ENCODE measurements at places on chromosomes 5 and 9.

DNA sequence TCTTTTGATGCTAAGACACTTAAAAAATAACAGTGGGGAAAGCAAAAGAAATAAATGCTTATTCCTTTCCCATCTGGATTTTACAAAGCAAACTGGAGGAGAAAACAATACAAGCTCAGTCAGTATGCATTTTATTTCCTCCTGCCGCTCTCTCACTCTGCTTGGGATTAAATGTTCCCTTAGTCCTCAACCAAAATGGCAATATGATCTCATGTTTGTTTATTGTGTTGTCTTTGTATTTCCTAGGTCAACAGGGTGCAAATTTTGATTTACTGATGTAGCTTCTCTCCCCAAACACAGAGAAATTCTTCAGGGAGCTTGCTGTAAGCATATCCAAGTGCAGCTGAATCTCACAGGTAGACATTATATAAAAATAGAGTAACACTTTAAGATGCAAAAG, 92.1 kb upstream of the ERBIN start:
- no peaks in the 10 kb centered on the region for H3K36me3 ChIP-seq
- no peak overlapping the region for H3K4me3 ChIP-seq
- no peaks in the 10 kb centered on the region for H3K27me3 ChIP-seq
- no peak overlapping the region for H3K27ac ChIP-seq
- DNase-seq, result no peak

- H3K27me3 ChIP-seq, result peaks cover 5% of the 10 kb centered on the region
- no peaks in the 10 kb centered on the region for H3K36me3 ChIP-seq
- H3K4me3 ChIP-seq, result no peak overlapping the region
Measured at GRCh38 chr9:130276955-130277354, 11.4 kb downstream of the HMCN2 start.

DNA sequence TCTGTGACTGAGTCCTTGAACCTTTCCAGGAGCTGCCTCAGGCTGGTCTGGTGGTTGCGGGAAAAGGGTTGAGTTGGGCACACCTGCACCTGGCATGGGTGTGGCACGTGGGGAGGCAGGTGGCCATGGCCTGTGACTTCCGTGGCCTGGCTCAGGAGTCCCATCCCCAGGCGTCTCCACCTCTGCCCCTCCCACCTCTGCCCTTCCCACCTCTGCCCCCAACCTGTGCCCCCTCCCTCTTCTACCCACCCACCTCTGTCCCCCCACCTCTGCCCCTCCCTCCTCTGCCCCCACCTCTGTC, 1.9 kb upstream of the QRFP start:
- no peak overlapping the region for H3K4me3 ChIP-seq
- DNase-seq, result peak; percentile 33
- H3K4me1 ChIP-seq, result no peaks in the 10 kb centered on the region
- H3K27me3 ChIP-seq, result peaks cover 28% of the 10 kb centered on the region
- no peaks in the 10 kb centered on the region for H3K36me3 ChIP-seq

GRCh38 chr5:18119156-18119785, 485.0 kb downstream of the TAF11L14 start:
- H3K4me1 ChIP-seq, result no peaks in the 10 kb centered on the region
- H3K4me3 ChIP-seq, result no peak overlapping the region

GRCh38 chr5:171599411-171599810, 180.0 kb downstream of the FGF18 start:
- H3K27ac ChIP-seq, result no peak overlapping the region
- peaks cover 19% of the 10 kb centered on the region for H3K4me1 ChIP-seq
- no peak for DNase-seq
- H3K27me3 ChIP-seq, result peaks cover 3% of the 10 kb centered on the region
- H3K36me3 ChIP-seq, result no peaks in the 10 kb centered on the region

DNA sequence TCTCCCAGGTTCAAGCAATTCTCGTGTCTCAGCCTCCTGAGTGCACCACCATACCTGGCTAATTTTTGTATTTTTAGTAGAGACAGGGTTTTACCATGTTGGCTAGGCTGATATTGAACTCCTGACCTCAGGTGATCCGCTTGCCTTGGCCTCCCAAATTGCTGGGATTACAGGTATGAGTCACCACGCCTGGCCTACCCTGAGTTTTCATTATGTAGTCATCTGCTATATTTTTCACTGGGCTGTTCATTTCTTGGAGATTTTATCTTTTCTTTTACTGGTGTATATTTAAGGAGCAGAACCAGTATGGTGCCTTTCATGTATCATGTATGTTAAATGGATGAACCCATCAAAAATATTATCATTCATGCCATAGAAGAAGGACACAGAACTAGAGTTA, 377.0 kb upstream of the ACTBL2 start:
- no peak overlapping the region for H3K27ac ChIP-seq
- no peaks in the 10 kb centered on the region for H3K36me3 ChIP-seq
- no peak overlapping the region for H3K4me3 ChIP-seq
- H3K27me3 ChIP-seq, result no peaks in the 10 kb centered on the region
- peaks cover 31% of the 10 kb centered on the region for H3K4me1 ChIP-seq
- no peak for DNase-seq

DNA sequence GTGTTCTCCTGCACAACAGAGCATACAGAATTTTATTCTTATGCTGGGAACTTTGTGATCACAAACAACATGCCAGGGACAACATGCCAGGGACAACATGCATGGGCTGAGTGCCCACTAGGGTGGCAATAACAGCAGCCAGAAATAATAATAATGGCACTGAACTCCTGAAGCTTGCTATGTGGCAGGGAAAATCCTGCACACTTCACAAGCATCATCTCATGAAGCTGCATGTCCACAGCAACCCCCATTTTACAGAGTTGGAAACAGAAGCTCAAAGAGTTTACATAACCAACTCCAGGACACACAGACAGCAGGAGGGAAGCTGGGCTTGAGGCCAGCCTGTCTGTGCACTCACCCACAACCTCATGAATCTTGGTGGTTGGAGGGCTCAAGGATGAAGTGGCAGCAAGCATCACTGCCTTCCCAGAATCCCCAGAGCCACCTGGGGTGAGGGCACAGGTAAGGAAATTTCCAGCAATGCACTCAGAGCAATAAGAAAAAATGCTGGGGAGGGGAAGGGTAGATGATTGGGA, 111.4 kb downstream of the GABBR2 start:
- no peak overlapping the region for H3K4me3 ChIP-seq
- no peaks in the 10 kb centered on the region for H3K27me3 ChIP-seq
- H3K4me1 ChIP-seq, result peaks cover 13% of the 10 kb centered on the region
